ENCODE measurements at places on chromosomes 2 and 18.

- DNase-seq = no peak
These were observed 109.7 kb downstream of the B3GNT2 start for GRCh38 chr2:62305421-62306176.

GRCh38 chr2:1152375-1152774 lies 201.7 kb downstream of the SNTG2 start:
- DNase-seq = no peak

GRCh38 chr18:71237641-71238040 lies 948.8 kb downstream of the SOCS6 start:
- no peak for DNase-seq

GRCh38 chr2:152557273-152557888 lies 159.9 kb downstream of the PRPF40A start:
- no peak for DNase-seq

GRCh38 chr18:54251606-54252390 lies 17.5 kb upstream of the POLI start:
- DNase-seq = no peak

GRCh38 chr2:229127471-229127870 lies 143.6 kb downstream of the PID1 start:
- no peak for DNase-seq

DNA sequence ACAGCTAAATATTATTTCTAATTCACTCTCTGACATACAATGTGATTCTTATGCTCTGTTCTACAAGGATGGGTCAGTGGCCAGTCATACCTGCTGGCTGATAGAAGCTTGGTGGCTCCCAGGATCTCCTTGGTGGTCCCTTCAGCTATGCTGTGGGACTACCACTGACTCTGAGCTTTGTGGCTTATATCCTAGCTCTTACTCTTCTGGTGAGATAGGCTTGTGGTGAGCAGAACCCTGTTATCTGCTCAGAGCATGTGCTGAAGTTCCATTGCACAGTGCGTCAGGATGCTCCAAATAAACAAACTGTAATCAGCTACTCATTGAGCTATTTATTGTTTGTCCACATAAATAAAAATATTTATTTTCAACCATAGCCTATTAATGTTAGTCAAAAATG lies 51.7 kb downstream of the MFSD6 start:
- DNase-seq = no peak

- DNase-seq = no peak
These were observed 60.5 kb downstream of the STPG4 start for GRCh38 chr2:47094511-47095142.

GRCh38 chr18:63477200-63477599 lies 442 bp downstream of the SERPINB5 start:
- DNase-seq = no peak

- DNase-seq = no peak
These were observed 250.6 kb downstream of the SMAD2 start for GRCh38 chr18:47679864-47680263.

GRCh38 chr2:68849579-68850030 lies 21.6 kb downstream of the BMP10 start:
- DNase-seq = no peak

- no peak for DNase-seq
These were observed 2.6 kb upstream of the PTPN2 start for GRCh38 chr18:12886498-12887126.

GRCh38 chr2:49000695-49001094 lies 153.6 kb downstream of the FSHR start:
- DNase-seq = no peak

DNA sequence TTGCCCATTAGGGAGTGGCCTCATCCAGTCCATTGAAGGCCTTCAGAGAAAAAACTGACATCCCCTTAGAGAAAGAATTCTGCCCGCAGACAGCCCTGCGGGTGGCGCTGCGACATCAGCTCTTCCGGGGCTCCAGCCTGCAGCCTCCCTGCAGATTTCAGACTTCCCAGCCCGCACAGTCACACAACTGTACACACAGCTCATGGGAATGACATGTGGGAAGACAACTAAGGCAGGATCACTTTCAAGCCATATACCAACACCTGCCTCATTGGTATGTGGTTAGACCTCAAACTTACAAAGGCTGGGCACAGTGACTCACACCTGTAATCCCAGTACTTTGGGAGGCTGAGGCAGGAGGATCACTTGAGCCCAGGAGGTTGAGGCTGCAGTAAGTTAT lies 24.8 kb upstream of the TUBB6 start:
- no peak for DNase-seq

DNA sequence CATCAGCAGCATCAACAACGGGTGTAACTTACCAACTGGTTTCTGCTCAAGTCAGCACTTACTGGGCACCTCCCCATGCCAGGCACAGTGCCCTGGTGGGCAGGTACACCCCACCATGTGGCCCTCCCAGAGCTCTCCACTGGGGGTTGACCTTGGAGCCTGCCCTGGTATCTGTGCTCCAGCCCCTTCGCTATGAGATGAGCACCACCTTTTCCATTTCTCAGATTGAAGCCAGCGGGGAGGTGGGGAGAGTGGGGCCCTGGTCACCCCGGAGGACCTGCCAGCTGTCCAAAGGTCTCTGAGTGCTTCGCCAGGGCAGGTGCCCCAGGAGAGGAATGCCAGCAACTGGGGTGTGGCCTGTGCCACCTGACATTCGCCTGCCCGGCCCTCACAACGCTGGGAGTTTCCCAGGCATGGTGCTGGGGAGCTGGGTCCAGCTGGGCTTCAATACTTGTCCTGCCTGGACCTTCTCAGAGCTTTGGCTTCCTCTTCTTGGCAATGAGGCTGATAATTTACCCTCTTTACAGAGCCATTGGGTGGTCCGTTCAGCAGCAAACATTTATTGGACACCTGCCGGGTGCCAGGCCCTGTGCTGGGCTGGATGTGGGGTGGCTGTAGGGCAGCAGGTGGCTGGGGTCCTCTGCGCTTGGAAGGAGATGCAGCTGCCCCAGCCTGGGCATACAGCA lies 5.9 kb upstream of the ZAP70 start:
- no peak for DNase-seq

- DNase-seq = no peak
These were observed 32.6 kb upstream of the BCL11A start for GRCh38 chr2:60586081-60586480.

DNA sequence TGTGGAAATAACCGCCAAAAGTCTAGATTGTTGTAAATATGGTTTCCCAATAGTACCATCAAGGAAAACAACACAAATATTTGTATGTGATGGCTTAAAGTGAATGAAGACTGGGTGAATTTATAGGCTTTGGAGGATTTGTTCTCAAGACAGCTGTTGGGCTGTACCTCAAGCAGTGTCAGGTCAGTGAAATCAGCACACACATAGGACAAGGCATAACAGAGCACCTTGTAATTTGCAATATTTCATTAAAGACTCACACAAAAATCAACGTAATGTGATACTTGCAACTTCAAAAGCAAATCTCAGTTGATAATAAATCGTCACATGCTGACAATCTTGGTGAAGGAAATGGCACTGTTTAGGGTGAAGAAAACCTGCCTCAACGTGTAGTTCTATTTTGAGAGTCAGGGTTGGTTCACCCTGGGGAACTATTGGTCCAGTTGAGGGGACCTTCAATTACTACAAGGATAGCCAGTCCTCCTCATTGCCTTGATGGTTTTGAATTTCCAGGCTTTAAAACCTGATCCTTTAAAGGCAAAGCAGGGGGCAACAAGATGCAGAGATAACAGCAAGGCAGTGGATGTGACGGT lies 126.8 kb upstream of the ST6GAL2 start:
- no peak for DNase-seq

DNA sequence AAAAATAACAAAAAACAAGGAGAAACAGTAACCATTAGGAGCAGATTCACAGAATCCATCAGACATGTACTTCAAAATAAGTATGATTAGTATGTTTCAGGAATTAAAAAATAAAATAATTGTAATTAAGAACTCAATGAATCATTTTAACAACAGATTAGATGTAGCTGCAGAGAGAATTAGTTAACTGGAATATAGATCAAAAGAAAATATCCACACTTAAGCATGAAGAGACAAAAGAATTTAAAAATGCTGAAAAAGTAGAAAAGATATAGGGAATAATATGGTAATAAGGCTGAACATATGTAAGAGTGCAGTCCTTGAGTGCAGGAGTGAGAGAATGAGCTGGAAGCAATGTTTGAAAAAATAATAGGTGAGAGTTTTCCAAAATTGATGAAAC lies 24.1 kb upstream of the OR6B3 start:
- DNase-seq = no peak

- no peak for DNase-seq
These were observed 92.3 kb upstream of the CAPN13 start for GRCh38 chr2:30899516-30900054.

DNA sequence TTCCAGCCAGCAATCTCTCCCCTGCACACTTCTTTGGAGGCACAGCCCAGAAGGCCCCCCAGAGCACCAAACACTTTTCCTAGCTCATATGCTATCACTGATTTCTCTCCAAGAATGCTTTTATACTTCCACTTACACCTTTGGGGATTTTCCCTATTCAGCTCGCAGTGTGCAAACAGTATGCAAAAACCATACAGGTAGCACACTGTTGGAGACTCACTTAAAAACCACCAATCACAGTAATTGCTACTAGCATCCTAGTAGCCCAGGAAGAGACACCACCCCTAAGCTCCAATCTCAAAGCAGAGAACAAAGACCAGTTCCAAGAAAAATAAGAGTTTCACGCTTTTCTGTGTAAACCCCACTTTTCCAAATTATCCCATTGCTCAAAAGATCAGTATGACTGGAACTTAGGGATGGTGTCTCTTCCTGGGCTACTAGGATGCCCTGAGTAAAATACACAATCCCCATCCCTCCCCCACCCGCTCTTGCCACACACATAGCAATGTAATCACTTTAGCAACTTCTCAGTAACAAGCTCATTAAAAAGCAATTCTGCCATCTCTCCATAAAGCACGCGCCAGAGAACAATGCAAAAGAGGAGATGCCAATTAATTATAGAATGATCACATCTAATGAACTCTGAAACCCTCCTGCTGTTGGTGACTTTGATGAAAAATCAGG lies 43.0 kb downstream of the KLF7 start:
- no peak for DNase-seq

DNA sequence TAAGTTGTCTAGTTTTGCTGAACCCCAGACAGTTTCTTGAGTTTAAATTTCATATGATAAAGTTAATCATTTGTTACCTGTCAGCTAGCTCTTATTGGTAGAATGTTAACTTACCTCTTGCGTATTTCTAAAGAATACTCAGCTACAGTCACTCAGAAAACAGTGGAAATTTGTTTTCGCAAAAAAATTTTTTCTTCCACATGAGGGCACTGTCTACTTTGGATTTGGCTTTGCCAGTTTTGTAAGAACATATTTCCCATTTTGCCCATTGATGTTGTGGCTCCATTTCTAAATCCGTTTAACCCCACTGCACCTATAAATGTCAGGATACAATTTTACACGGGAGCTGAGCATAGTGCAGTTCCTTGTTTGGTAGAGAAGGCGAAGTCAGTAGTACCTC lies 19.1 kb upstream of the GCFC2 start:
- no peak for DNase-seq

- DNase-seq = no peak
These were observed 379.0 kb upstream of the RND3 start for GRCh38 chr2:150866431-150866830.

DNA sequence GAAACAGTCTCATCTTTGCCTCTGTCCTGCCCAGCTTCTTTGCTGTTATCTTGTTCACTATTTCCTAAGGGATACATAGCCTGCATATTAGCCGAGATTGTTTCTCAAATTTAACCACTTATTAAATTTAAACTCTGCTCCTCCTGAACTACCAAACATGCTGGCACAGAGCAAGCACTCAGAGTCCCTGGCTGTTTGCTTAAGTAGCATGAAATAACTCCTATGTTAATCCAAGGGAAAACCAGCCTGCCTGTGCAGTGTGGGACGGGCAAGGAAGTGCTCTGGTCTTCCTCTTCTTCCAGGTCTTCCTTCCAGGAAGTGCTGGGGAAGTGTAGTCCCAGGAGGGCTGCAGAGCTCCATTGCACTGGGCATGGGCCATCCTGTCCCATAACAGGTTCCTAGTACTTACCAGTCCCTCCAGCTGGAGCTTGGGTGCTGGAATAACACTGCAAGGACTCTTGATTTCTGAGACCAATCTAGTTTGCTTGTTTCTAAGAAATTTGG lies 95.9 kb upstream of the IL1R2 start:
- no peak for DNase-seq

DNA sequence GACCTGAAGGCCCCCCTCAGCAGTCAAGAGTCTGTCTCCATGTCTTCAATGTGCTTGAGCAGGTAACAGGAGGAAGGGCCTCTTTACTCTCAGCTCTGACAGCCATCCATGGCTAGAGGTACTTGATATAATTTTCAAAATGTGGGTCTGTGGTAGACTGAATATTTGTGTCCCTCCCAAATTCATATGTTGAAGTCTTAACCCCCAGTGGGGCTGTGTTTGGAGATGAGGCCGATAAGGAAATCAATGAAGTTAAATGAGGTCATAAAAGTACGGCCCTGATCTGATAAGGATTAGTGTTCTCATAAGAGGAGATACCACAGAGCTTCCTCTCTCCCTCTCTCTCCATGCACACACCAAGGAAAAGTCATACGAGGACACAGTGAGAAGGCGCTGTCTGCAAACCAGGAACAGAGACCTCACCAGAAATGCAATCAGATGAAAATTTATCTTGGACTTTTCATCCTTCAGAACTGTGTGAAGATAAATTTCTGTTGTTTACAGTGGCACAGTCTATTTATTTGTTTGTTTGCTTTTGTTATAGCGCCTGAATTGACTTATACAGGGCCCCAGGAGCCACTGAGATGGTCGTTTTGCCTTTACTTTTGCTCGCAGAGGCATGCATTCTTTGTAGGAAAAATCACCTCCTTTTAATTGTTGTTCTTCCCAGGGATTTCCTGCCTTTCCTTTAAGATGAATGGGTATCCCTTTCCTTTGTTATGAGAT lies 274.8 kb upstream of the TRIB2 start:
- no peak for DNase-seq

- DNase-seq = no peak
These were observed 23.0 kb downstream of the TCF7L1 start for GRCh38 chr2:85156153-85156552.

- DNase-seq = no peak
These were observed 96.7 kb downstream of the CRACDL start for GRCh38 chr2:98839292-98839691.

- DNase-seq = no peak
These were observed 187.9 kb upstream of the HS6ST1 start for GRCh38 chr2:128506534-128506933.

DNA sequence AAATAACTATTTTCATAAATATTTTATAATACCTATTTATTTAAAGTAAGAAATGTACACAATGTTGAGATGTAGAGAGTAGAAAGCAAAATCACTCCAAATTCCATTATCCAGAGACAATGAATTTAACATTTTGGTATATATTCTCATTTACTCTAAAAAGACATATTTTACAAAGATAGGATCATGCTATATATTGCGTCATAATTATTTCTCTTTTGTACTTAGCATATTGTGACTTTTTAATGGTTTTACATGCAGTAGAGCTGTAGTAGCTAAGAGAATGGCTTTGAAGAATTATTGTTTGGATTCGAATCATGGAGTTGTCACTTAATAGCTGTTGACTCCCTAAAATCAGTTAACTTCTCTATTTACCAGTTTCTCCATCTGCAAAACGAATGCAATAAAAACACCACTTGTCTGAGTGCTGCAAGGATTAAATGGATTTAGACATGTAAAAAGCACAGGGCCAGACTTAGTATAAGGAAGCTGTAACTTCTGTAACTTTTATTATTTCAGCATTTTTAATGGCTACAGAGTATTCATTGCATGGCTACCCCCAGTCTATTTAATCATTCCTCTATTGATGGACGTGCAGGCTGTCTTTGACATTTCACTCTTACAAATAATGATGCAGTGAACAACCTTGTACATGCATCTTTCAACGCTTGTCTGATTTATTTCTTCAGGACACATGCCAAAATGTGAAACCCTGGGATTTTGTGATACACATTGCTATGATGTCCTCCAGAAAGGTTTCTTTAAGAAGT lies 33.2 kb downstream of the KCNS3 start:
- DNase-seq = no peak
